ENCODE measurements at places on chromosomes 1 and 21.

- no peak for ATAC-seq
These were observed 238.4 kb downstream of the TNR start for GRCh38 chr1:175504875-175505555.

DNA sequence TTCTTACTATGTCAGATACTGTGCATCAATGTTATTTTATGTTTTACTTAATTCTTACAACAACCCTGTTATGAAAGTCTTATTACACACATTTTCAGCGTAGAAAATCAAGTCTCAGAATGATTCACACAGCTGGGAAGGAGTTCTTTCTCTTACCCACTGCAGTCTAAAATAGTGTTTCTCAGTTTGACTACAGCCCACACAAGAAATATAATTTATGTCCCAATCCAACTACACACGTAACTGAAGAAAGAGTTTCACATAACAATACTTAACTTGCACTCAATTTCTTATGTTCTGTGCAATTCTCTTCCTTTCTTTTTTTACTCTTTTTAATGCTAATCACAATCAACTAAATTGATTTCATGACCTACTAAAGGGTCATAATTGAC lies 252.8 kb upstream of the ADGRL2 start:
- peak; percentile 52 for ATAC-seq

- ATAC-seq: no peak
These were observed 296.2 kb downstream of the NEGR1 start for GRCh38 chr1:71986160-71986559.

- ATAC-seq: no peak
These were observed 91.0 kb downstream of the SIPA1L2 start for GRCh38 chr1:232538943-232539302.

DNA sequence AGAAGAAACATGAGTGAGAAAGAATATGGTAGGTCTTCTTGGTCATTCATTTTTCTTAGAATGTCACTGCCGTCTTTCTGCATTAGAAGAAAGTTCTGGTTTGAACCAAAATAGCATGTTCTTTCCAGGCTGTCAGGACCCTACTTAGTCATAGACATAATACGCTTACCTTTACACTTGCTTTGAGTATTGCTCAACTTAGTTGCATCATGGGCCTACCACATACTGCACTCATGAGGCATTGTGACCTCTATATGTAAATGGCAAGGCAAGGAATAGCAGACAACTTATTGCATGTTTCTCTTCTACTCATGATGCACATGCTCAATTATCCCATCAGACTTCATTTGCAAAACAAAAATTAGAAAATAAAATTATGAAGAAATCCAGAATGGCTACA lies 415.0 kb downstream of the HLX start:
- no peak for ATAC-seq

GRCh38 chr1:90936731-90937130 lies 85.1 kb downstream of the ZNF644 start:
- no peak for ATAC-seq

- no peak for ATAC-seq
These were observed 207.9 kb upstream of the ST6GALNAC5 start for GRCh38 chr1:76659171-76659940.

DNA sequence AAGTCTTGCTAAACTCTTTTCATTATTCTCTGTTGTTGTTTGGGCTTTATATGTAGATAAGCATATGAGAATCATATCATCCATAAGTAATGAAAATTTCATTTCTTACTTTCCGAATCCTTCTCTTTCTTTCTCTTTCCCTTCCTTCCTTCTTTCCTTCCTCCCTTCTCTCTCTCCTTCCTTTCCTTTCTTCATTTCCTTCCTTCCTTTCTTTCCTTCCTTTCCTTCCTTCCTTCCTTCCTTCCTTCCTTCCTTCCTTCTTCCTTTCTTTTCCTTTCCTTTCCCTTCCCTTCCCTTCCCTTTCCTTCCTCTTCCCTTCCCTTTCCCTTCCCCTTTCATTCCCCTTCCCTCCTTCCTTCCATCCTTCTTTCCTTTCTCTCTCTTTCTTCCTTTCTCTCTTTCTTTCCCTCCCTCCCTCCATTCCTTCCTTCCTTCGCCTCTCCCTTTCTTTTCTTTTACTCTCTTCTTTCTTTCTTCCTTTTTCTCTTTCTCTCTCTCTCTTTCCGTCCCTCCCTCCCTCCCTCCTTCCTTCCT lies 147.3 kb downstream of the UCK2 start:
- no peak for ATAC-seq

DNA sequence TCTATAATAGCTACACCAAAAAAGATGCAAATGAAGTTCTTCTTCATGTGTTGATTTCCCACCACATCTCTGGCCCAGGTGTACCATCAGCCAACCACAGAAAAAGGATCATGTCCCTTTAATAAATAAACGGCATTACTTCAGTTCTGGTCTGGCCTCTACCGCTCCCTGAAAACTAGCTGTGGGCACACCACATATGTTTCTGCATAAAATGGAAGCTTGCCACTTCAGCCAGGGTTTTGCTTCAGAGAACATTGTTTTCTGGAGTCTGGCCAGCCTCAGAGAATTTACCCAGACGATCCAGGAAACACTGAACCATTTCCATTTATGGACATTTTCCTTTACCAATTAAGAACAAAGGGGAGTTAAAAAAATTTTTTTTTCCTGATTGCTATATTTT lies 5.8 kb upstream of the LAMC2 start:
- no peak for ATAC-seq

GRCh38 chr1:182682898-182683501 lies 1.4 kb downstream of the RGS8 start:
- ATAC-seq: no peak

DNA sequence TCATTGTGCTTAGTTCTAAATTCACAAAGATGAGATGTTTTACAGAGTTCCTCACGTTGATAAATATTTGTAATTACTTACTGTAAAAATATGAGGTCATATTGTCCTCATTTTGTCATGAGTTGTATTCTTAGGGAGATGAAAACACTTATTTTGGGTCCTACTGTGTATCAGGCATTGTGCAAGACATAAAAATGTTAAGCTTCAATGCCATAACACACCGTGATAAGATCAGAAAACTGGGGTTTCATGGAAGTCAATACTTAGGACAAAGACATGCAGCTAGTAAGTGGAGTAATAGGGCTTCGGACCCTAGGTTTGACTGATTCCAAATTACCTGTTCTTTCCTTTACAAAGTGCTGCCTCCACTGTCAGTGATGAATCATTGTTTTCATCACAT lies 720.7 kb upstream of the ZP4 start:
- no peak for ATAC-seq

DNA sequence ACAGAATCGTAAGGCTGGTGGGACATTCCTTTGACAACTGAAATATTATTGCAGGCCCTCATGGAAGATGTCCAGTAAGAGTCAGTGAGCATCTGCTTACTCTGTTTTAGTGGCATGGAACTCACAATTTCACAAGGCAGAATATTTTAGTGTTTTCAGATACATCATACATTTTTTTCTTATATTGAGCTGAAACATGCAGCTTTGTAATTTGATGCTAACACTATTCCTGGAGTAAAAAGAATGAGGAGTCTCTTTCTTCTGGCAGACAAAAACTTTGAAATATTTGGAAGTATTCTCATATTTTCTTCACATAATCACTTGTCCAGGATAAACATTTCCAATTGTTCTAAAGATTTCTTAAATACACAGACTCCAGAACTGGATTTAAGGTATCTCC lies 17.7 kb downstream of the CLDN17 start:
- ATAC-seq: no peak

- ATAC-seq: no peak
These were observed 64.1 kb upstream of the ACTL8 start for GRCh38 chr1:17690906-17691634.

DNA sequence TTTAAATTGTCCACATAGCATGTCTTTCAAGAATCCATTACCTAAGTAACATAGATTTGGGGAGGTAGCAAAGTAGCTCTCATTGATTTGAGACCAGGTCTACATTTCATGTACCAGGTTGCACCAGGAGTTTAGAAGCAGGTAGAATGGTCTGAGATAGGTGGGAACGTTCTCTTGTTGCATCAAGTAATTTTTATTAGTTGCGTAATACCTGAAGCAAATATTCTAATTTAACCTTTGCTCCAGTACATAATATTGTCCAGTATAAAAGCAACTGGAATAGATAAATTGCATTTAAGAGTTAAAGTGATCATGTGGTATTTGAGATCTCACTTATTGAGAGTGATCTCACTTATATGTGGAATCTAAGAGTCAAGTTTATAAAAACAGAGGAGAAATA lies 597.1 kb upstream of the PRMT6 start:
- no peak for ATAC-seq

DNA sequence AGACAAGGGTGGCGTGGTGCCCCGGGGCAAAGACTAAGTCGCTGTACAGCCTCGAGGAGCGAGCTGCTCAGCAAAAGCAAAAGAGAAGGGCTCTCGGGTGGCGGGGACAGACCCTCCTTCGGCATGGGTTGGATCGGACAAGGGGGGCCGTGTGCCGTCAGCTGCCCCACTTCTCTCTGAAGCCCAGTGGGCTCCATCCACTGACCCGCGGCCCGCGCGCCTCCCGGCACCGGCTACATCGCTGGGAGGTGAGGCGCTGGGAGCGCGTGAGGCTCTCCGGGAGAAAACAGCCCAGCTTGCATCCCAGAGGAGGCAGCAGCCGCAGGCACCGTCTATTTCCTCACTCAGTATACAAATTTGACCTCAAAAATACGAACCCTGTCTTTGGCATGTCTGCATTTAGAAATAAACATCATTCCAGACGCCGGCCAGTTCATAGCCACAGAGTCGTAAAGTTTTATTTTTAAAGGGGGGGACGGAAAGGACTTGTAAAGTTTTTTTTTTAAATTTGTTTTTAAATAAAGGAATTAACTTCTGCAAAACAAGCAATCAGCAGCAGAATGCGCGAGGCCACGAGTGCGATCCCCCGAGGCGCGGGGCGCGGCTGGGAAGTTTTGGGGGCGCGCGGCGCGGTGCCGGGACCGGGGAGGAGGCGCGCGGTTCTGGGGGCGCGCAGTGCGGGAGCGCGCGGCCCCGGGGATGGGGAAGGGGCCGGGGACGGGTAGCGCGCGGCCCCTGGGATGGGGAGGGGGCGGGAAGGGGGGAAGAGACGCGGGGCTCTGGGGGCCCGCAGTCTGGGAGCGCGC lies 689 bp upstream of the GPR137B start:
- ATAC-seq: no peak

- no peak for ATAC-seq
These were observed 40.1 kb downstream of the PTAFR start for GRCh38 chr1:28136169-28136921.

DNA sequence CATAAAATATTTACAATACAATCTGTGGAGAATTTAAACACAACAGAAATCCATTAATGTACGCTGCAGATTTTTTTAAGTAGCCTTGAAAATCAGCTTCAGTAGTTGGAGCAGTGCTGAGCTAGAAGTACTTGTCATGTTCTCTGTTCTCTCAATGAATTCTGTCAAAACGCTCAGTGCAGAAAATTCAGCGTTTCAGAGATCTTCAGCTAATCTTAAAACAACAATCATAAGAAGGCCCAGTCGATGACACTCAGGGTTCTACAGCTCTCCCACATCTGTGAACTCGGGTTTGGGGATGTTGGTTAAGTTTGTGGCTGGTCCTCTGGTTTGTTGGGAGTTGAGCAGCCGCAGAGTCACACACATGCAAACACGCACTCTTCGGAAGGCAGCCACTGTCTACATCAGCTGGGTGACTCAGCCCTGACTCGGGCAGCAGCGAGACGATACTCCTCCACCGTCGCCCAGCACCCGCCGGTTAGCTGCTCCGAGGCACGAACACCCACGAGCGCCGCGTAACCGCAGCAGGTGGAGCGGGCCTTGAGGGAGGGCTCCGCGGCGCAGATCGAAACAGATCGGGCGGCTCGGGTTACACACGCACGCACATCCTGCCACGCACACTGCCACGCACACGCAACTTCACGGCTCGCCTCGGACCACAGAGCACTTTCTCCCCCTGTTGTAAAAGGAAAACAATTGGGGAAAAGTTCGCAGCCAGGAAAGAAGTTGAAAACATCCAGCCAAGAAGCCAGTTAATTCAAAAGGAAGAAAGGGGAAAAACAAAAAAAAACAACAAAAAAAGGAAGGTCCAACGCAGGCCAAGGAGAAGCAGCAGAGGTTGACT lies 161.2 kb downstream of the RUNX1 start:
- ATAC-seq: peak; percentile 72

DNA sequence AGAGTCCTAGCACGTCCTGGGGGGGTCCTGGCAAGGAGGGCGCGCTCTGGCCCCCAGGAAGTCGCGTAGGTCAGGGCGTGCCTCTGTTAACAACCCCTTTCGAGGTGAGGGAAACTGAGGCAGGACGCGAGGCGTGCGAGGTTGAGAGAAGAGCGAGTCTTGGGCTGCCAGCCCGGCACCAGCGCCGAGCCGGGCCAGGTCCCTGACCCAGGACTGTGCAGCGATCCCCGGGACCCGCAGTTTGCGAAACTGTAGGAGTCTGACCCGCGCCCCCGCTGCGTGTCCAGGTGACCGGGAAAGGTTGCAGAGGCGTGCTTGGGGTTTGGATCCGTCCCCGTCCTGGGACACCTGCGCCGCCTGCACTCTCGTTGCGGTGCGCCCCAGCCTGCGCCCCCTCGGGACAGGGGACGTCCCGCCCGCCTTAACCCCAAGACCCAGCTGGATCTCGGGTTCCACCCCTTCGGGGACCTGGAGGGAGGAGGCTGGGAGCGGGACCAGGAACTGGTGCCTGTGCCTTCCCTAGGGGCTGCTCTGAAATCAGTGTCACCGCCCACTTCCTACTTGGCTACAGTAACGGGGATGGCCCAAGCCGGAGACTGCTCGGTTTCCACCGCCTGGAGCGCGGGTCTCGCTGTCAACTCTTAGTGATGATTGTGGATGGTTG lies 493 bp downstream of the DISC1 start:
- peak; percentile 59 for ATAC-seq

Measured in activated T-helper 17 cell treated with anti-CD3 and anti-CD28 coated beads, Interleukin-2, amount 50 U/mL, for 72 hours (primary cell).